ENCODE measurements at places on chromosomes 5 and 9. TPM values are rescaled to one million over a fixed set of nuclear protein-coding genes. Genes with fewer than 3 reads are reported as not detected.

The ZFYVE16 gene
- 21.9 TPM for total RNA-seq

The CNTNAP3 gene
- 22.6 TPM for total RNA-seq

The PTCH1 gene
- total RNA-seq, result 9.1 TPM

The PCSK1 gene
- 2.0 TPM for total RNA-seq

Data from H9 (cell line).